Activated naive CD4-positive, alpha-beta T cell treated with anti-CD3 and anti-CD28 coated beads for 36 hours (primary cell): ENCODE measurements at places on chromosomes 5 and 9. TPM values are rescaled to one million over a fixed set of nuclear protein-coding genes. Genes with fewer than 3 reads are reported as not detected.

The PIP5KL1 gene
- 1.8 TPM for total RNA-seq

The SELENOP gene
- total RNA-seq: not detected

The WDR55 gene
- total RNA-seq: 18.9 TPM

The PCDHB2 gene
- not detected for total RNA-seq

The TMEM215 gene
- total RNA-seq: not detected

The LCN15 gene
- total RNA-seq: not detected

The CDKN2B-AS1 gene
- total RNA-seq: 0.24 TPM

The GABRP gene
- total RNA-seq: not detected

The INSL4 gene
- not detected for total RNA-seq

The ZNF354C gene
- 5.8 TPM for total RNA-seq

The CDH9 gene
- total RNA-seq: not detected

The PLPP7 gene
- total RNA-seq: 0.25 TPM

The SLC36A3 gene
- not detected for total RNA-seq

The CMYA5 gene
- total RNA-seq: 0.05 TPM

The WNK2 gene
- 5.8 TPM for total RNA-seq

The HARS2 gene
- total RNA-seq: 27.4 TPM

The ZDHHC21 gene
- total RNA-seq: 3.5 TPM

The MEIKIN gene
- total RNA-seq: 1.9 TPM

The C9 gene
- not detected for total RNA-seq

The ZNF484 gene
- 5.8 TPM for total RNA-seq

The TGFBI gene
- not detected for total RNA-seq

The MRPL22 gene
- 88.3 TPM for total RNA-seq

The RASEF gene
- not detected for total RNA-seq

The SLC1A3 gene
- 0.86 TPM for total RNA-seq

The SPINK7 gene
- total RNA-seq: not detected

The FSTL4 gene
- 0.29 TPM for total RNA-seq
